H9 (cell line): ENCODE measurements at places on chromosomes 6 and 20. TPM values are rescaled to one million over a fixed set of nuclear protein-coding genes. Genes with fewer than 3 reads are reported as not detected.

The ATP5F1E gene
- total RNA-seq, result 47.4 and 52.7 TPM in 2 replicates

GRCh38 chr6:81766482-81767069, 14.1 kb upstream of the TENT5A start:
- DNase-seq, result no peak

The SMPD2 gene
- total RNA-seq, result 13.0 and 13.1 TPM in 2 replicates

The CLPSL1 gene
- total RNA-seq, result not detected in 2 replicates

The C20orf204 gene
- 1.3 and 2.2 TPM in 2 replicates for total RNA-seq

GRCh38 chr6:149830731-149831307, 33.3 kb downstream of the LRP11 start:
- no peak for DNase-seq

DNA sequence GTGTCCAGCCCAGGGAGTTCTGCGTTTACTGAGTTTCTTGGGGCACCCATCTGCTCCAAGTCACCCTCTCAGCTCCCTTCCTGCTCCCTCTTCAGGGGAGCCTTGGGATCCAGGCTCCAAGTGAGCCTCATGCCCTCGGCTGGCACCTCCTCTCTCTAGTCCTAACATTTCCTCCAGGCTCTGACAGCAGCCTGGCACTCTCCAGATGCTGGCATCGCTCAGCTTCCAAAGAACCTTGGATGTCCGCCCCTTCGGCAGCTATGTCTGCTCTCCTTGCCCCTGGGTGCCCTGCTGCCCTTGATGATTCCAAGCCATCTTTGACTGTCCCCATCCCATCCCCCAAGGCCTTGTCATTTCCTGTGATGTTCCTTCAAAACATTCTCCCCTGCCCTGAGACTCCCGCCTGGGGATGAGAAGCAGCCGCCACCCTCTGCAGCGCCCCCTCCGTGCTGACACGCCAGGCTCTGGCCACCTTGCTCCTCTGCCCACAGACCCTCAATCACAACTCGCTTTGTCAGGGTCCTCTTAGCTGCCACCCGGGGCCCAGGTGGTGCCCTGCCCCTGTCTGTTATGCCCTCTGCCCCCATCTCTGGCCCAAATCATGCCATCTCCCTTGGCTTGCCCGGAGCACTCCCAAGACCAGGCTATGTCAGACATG, 6.6 kb upstream of the GFRA4 start:
- DNase-seq, result no peak
